Prostate gland (tissue), 2 donors: ENCODE measurements at places on chromosomes 12 and 14. TPM values are rescaled to one million over a fixed set of nuclear protein-coding genes. Genes with fewer than 3 reads are reported as not detected.

DNA sequence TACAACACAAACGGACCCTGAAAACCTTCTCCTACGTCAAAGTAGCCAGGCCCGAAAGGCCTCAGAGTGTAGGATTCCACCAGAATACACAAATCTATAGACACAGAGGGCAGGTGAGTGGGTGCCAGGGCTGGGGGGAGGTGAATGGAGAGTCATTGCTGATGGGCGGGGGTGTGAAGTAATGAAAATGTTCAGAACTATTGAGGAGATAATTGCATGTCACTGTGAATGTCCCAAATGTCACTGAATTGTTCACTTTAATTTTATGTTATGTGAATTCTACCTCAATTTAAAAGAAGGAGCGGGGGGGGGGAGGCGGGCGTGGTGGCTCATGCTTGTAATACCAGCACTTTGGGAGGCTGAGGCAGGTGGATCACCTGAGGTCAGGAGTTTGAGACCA, 36.0 kb downstream of the P2RX4 start:
- no peak for DNase-seq

- no peak for DNase-seq
Observed at GRCh38 chr14:81252278-81252677, 31.5 kb upstream of the GTF2A1 start.

DNA sequence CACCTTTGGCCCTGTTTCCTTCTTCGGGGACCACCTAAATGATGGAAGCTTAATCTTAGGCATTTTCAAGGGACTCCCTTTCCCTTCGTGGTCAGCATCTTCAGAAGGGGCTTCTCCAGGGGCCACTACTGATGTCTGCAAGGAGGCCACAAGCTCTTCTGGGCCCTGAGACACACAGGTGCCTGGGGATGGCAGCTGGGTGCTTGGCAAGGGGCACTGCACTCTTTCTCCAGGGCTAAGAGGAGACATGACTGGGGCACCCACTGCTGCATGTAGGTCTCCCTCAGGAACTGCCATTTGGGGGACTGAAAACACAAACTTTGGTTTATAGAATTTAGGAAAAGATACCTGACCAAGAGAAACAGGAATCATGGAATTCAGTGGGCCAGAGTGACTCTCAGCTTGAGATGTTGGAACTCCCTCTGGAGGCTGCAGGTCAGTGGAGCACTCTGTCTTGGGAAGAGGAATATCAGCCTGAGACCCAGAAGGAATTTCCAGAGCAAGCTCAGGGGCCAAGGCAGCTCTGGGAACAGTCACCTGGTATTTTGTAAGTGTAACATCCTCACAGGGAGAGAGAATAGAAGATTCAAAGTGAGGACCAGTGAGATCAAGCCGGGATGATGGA, 16.0 kb downstream of the PLD4 start:
- no peak for DNase-seq

GRCh38 chr12:1488908-1489381, 105.4 kb downstream of the FBXL14 start:
- no peak for DNase-seq

DNA sequence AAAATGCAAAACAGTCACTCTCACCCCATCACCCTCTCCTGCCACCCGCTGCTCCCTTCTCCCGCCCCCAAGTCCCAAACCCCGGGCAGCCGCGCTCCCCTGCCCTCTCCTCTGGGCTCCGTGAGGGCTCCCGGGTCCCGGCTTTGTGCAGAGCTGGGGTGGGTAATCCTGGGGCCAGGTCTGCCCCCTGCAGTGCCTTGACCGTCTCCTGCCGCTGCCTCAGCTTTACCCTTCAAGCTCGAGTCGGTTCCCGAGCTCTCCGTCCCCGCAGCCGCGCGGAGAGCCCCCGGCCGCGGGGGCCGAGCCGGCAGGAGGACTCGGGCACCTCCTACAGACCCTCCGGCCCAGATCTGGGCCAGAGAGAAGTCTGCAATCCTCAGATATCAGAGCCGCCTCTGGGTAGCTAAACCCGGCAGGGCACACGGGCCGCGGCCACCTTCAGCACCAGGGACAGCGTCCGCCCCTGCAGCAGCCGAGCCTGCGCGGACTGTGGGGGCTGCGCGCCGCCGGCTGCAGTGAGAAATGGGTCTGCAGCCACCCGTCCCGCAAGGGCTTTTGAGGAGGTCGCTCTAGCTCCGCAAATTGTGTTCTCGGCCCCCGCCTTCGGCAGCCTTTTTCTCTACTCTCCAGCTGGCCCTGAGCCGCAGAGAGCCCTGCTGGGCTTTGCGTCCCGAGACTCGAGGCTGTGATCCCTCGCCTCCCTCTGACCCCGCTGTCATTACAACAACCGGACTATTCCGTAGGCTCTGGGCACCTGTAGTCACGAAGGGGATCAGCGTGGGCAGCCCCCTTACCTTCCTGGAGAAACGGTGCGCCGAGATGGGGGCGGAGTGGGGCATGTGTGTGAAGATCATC, 1.2 kb downstream of the PRMT8 start:
- peak; percentile 15 for DNase-seq

DNA sequence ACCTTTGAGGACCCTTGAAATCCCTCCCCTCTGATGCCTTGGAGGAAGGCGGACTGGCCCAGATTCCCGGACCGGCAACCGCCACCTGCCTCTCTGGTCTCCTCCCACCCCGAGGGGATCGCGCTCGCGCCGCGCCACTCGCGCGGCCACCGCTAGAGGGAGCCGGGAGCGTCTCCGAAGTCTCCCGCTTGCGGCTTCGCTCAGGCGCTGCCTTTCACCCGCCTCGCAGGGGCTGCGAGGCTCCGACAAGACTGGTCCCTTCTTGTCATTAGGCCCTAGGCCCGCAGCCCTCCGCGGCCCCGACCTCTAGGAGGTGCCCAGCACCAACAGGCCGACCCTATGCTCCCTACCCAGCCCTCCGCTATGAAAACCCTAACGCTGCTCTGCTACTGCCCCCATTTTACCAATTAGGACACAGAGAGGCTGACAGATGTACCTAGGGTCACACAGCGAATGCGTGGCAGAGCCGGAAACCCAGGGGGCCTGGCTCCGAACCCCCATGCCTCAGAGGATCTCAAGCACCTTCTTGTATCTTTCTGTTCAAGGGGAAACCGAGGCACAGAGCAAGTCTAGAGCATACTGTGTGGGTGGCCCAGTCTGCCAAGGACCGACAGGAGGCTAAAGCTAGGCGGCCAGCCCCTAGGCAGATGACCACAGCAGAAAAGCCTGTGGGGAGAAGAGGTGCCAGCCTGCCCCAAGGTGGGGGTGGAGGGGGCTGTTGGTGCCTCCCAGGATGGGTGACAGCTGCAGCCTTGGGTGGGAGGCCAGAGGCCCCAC, 21.4 kb upstream of the VSX2 start:
- peak; percentile 14 for DNase-seq

DNA sequence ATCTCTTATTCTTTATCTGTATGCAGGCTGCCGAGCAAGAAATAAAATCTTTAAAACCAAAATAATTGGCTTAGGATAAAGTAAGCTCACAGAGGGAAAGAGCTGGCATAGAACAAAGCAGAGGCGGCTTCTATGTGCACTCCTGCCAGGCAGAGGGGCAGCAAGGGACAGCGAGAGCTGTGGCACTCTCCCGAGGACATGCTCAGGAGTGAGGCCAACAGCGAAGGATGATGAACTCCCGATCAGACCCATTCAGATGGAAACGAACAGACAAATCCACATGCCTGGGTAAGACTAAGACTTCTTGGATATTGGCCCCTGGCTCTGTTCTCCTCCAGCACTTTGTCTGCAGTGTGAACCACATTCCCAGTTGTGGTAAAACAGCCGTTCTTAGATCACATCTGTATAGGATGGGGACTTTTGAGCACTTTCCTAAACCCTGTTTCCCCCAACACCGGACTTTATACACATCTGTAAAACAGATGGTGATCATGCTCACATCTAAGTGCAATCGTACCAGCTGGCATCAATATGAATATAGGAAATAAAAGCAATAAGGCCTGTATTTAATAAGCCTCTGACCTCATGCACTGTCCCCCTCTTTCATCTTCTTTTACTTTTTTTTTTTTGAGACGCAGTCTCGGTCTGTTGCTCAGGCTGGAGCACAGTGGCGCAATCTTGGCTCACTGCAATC, 134.1 kb downstream of the PPM1H start:
- no peak for DNase-seq

- no peak for DNase-seq
Observed at GRCh38 chr12:108342985-108343384, 3.9 kb upstream of the CMKLR1 start.

- DNase-seq, result no peak
Observed at GRCh38 chr14:84084056-84084630, 1445.8 kb upstream of the FLRT2 start.

- DNase-seq, result no peak
Observed at GRCh38 chr12:70267550-70267949, 24.3 kb downstream of the CNOT2 start.

GRCh38 chr14:24428628-24429394, 657 bp downstream of the CBLN3 start:
- DNase-seq, result no peak

DNA sequence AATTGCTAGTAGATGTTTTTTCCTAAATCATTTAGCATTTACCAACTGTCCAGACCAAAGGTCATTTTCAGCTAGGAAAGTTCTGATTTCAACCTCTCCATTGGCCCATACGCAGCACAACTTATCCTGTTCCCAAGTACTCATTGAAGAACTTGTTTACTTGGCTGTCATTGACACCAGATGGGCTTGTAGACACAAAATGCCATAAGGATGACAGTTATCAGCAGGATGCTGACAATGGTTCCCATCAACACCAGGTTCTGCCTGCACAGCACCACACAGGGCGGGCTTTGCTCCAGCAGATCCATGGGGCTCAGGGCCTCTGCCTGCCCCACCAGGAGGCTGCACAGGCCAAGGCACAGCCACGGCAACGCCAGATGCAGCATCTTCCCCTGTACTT, 36.5 kb upstream of the TMPRSS12 start:
- DNase-seq, result no peak

- DNase-seq, result peak; percentile 49
Observed at GRCh38 chr12:4271717-4272423, 1.7 kb upstream of the CCND2 start.

GRCh38 chr12:107344035-107344808, 250.9 kb upstream of the CRY1 start:
- DNase-seq, result no peak

GRCh38 chr12:100171248-100171647, 28.6 kb upstream of the BLTP3B start:
- no peak for DNase-seq

- no peak for DNase-seq
Observed at GRCh38 chr12:128743916-128744315, 79.8 kb downstream of the SLC15A4 start.

DNA sequence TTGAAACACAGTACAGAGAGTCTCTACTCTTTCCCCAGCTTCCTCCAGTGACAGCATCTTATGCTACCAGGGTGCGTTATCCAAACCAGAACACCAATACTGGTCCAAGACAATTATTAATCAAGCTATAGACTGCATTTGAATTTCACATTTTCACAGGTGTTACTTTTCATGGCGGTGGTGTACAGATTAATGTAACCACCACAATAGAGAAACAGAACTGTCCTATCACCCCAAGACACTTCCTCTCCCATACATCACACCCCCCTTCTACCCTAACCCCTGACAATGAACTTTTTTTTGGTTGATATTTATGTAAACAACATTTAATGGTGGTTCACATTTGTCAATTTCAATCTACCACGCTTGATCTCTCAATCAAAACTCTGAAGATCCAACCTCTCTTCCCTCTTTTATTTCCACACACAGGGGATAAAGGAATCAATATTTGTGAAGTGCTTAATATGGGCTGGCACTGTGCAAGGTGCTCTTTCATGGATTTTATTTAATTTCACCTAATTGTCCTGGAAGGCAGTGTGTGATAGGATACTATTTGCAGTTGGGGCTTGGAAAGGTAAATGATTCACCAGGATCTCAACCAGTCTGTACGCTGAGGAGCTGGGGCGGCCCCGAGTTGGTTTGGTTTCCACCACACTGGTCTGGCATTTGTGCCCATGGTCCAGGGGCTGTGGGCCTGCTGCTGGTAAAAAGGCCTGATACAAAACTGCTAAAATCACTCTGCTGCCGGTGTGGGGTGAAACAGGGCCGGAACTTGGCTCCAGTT, 54.6 kb upstream of the DICER1 start:
- DNase-seq, result no peak

GRCh38 chr12:130079279-130079678, 83.0 kb upstream of the FZD10 start:
- DNase-seq, result no peak

DNA sequence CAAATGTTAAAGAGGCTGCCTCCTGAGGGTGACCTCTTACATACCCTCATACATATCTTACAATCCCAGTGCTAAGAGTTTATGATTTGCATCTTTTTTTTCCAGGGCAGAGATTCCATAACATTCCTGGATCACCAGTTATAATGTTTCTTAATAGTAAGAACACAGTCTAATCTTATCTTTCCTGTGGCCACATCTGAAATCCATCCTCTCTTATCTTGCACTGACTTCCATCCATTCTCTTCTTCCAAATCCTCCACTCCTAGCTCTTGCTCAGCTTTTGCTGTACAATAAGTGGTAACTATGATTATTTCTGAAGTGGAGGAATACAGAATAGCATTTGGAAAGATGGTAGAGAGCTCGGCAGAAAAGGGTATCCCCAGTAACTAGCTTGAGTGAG, 6.3 kb downstream of the CALCOCO1 start:
- no peak for DNase-seq

The CD69 gene
- 2.2 TPM for total RNA-seq

The DPPA3 gene
- 1.8 TPM for total RNA-seq

The FAM90A1 gene
- 0.18 TPM for total RNA-seq

The ASIC1 gene
- total RNA-seq, result 2.7 TPM

The CLEC1B gene
- total RNA-seq, result 1.5 TPM

The MRPS35 gene
- 56.1 TPM for total RNA-seq

The NELL2 gene
- total RNA-seq, result 5.8 TPM

The KRT6A gene
- total RNA-seq, result 5.9 TPM

The IGF1 gene
- total RNA-seq, result 35.6 TPM

The TGM1 gene
- total RNA-seq, result 6.6 TPM

The SSTR1 gene
- total RNA-seq, result 0.80 TPM

The GPR65 gene
- 0.73 TPM for total RNA-seq
